ENCODE measurements at places on chromosomes 7 and 10. TPM values are rescaled to one million over a fixed set of nuclear protein-coding genes. Genes with fewer than 3 reads are reported as not detected.

The OR9A2 gene
- total RNA-seq = not detected

The LOXL4 gene
- 1.3 TPM for total RNA-seq

The ANKRD30A gene
- total RNA-seq = 0.52 TPM

The KIAA1217 gene
- 2.1 TPM for total RNA-seq

The MYO1G gene
- 0.14 TPM for total RNA-seq

The ADCY1 gene
- 2.5 TPM for total RNA-seq

The ADCYAP1R1 gene
- total RNA-seq = 0.09 TPM

The PHKG1 gene
- 0.31 TPM for total RNA-seq
